Gastroesophageal sphincter (tissue), 4 donors: ENCODE measurements at places on chromosomes 4 and X.

DNA sequence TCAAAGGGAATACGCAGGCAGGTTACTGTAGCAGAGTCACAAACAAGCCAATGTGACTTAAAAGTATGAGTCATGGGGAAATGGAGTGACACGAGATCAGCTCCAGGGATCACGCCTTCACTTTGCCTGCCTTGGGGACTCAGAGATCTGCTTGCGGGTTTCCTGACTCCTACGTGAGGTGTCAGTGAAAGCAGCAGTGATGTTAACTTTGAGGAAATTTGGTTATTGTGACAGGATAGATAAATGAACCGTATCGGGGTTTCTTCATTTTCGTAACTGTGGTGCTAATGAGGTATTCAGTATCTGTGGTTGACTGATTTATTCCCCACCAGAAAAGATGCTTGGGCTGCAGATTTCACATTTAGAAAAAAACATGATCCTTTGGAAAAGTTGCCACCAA is 383.3 kb upstream of the ZFP42 start:
- ATAC-seq: no peak
- no peaks in the 10 kb centered on the region for H3K4me1 ChIP-seq
- no peak overlapping the region for H3K4me3 ChIP-seq
- H3K27ac ChIP-seq: no peak overlapping the region
- H3K36me3 ChIP-seq: no peaks in the 10 kb centered on the region

DNA sequence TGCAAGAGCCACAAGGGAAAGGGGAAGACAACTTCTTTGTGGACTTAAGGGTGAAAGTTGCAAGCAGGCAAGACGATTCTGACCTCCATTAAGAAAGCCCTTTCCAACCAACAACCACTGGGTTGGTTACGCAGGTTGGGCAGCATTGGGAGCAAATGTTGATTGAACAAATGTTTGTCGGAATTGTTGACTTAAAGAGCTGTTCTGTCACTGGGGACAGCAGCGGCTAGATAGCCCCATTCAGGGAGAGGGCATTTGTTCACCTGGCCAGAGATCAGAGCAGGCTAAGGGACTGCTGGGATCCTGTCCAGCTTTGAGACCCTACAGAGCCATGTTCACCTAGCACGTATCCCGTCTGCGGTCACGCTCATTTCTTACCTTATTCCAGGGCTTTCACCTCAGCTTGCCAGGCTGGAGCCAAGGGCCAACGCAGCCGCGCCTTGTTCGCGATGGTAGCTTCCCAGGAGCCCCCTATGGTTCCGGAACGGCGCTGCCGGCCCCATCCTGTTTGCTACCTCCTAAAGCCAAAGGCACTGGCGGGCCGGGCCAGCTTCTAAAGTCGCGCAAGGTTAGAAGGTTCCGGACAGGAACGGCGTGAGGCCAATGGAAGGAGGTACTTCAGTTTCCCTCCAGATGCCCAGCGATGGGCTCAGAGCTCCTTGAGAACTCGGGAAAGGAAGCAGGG is 24.6 kb downstream of the F9 start:
- no peaks in the 10 kb centered on the region for H3K36me3 ChIP-seq
- no peak overlapping the region for H3K27ac ChIP-seq
- no peaks in the 10 kb centered on the region for H3K27me3 ChIP-seq
- H3K4me3 ChIP-seq: no peak overlapping the region

- no peak for ATAC-seq
- no peak overlapping the region for H3K4me3 ChIP-seq
- H3K27ac ChIP-seq: no peak overlapping the region
- no peaks in the 10 kb centered on the region for H3K27me3 ChIP-seq
- H3K4me1 ChIP-seq: peaks cover 3% of the 10 kb centered on the region
Measured at GRCh38 chrX:23898412-23898959, 9.3 kb downstream of the APOO start.

DNA sequence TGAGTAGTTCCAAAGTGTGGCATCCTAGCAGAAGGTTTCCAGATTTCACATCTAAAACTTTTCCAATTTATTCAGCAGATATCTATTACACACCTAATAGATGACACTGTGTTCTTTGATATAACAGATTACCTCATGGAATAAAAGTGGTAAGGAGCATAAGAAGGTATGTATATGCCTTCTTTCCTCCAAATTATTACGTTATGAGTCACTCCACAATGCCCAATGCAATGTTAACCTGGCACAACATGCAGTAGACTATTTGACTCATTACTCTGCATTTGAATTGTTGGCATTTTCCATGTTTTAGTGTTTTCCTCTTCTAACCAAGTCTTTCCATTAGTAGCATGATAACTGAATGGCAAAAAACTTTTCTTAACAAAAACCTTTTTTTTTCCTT is 383.6 kb downstream of the ADGRL3 start:
- H3K27me3 ChIP-seq: no peaks in the 10 kb centered on the region
- no peak for ATAC-seq
- no peaks in the 10 kb centered on the region for H3K36me3 ChIP-seq
- no peak overlapping the region for H3K27ac ChIP-seq
- no peak overlapping the region for H3K4me3 ChIP-seq

DNA sequence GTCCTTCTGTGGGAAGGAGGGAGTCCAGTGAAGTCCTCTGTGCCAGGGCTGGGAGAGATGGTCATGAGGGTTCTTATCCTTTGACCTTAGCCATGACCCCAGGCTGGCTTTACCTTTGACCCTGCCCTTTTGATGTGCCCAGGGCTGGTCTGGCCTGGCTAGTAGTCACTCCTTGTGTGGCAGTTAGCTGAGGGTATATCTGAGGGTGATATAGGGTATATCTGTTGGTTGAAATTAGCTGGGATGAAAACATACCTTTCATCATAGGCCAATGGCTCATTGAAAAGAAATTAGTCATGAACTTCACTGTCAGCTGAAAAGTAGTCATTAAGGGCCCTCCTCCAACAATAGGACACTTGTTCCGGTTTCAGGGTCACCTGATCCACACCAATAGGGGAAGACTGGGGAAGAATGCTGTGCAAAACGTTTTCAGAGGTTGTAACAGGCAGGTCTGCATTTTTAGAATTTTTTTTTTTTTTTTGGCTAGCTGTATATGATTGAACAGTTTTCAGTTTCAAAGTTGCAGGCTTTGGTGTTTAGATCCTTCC is 74.6 kb upstream of the STOX2 start:
- no peaks in the 10 kb centered on the region for H3K36me3 ChIP-seq
- no peaks in the 10 kb centered on the region for H3K27me3 ChIP-seq
- H3K4me1 ChIP-seq: no peaks in the 10 kb centered on the region

GRCh38 chrX:133645256-133645655 is 230.0 kb upstream of the GPC4 start:
- H3K27me3 ChIP-seq: no peaks in the 10 kb centered on the region
- no peak overlapping the region for H3K27ac ChIP-seq
- no peak overlapping the region for H3K4me3 ChIP-seq

DNA sequence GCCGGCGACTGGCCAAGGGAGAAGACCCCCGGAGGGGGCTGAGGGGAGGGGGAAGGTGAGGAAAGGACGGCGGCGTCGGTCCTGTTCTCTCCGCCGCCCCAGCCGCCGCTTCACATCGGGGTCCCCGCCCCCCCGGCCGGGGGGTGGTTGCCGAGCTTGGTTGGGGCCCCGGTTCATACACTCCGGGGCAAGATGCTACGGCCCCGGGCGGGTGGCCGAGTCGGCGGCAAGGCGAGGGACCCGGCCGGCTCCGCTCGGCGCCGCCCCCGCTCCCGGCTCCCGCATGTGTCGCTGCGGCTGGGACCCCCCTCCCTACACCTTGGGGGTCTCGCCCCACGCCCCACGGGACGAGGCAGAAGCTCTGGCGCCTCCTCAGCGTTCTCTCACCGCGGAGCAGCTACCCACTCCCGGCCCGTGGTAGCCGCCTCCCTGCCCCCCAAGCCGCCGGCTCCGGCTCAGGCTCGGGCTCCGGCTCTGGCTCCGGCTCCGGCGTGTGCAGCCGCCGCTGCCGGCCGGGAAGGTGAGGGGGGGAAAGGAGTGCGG is 461 bp downstream of the FBXW7 start:
- H3K36me3 ChIP-seq: peaks cover 10% of the 10 kb centered on the region
- no peaks in the 10 kb centered on the region for H3K27me3 ChIP-seq

DNA sequence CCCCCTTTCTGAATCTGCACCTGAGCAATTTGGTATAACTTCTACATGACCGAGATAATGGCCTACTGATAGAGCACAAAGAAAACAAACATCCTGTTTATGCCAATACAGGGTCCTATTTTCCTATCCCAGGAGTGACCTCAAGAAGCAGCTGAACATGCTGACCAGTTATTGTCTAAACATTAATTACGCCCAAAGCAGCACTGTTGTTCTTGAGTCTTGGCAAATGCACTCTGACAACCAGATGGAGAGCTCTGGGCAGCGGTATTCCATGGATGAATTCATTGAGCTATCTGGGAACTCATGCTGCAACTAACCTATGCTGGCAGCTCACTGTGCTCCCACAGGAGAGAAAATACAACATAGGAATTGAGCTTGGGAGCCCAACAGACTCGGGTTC is 52.6 kb downstream of the PCYT1B start:
- no peaks in the 10 kb centered on the region for H3K36me3 ChIP-seq
- no peaks in the 10 kb centered on the region for H3K4me1 ChIP-seq
- no peak overlapping the region for H3K27ac ChIP-seq

DNA sequence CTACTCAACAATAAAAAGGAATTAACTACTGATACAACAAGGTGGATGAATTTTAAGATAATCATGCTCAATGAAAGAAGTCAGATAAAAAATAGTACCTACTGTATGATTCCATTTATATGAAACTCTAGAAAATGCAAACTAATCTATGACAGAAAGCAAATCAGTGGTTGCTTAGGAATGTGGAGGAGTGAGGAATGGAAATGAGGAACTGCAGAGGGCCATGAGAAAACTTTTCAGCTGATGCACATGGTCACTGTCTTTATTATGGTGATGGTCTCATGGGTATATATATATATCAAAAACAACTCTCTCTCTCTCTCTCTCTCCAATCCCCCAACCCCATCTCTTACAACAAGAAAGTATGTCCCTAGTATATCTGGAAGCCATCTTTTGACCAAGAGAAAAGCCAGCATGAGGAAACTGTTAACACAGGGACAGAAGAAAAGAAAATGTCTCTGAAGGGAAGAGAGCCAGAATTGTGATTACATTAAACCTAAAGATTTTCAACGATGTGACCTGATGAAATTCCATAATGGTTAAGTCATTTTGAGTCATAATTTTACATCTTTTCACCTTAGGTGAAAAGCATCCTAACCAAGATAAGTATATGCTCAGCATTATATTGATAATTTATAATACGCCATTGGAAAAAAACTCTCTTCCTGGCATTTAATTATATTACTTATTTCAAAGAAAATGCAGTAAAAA is 8.5 kb upstream of the NFKB1 start:
- H3K4me3 ChIP-seq: no peak overlapping the region
- H3K4me1 ChIP-seq: no peaks in the 10 kb centered on the region
- no peak for ATAC-seq
- no peaks in the 10 kb centered on the region for H3K36me3 ChIP-seq

DNA sequence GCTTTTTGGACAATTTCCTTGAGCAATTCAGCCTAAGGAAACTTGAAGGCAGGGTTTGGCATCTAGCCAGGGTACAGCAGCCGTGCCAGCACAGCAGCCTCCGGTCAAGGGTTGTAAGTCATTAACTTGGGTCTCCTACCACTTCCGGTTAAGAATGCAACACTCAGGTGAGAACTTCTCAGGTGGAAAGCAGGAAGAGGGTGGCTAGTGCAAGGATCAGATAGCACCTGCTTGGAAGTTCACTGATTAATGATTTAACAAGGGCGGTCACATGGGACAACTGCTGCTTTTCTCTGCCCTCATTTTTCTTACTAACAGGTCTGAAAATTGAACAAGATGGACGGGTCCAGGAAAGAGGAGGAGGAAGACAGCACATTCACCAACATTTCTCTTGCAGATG is 30.1 kb upstream of the SCOC start:
- no peak for ATAC-seq
- no peak overlapping the region for H3K4me3 ChIP-seq
- no peaks in the 10 kb centered on the region for H3K36me3 ChIP-seq
- no peaks in the 10 kb centered on the region for H3K27me3 ChIP-seq
- H3K4me1 ChIP-seq: no peaks in the 10 kb centered on the region

- H3K36me3 ChIP-seq: no peaks in the 10 kb centered on the region
- peaks cover 16% of the 10 kb centered on the region for H3K4me1 ChIP-seq
- H3K27me3 ChIP-seq: no peaks in the 10 kb centered on the region
- no peak for ATAC-seq
- H3K4me3 ChIP-seq: no peak overlapping the region
Measured at GRCh38 chrX:108126661-108127060, 35.1 kb downstream of the ATG4A start.

- no peaks in the 10 kb centered on the region for H3K36me3 ChIP-seq
- no peak overlapping the region for H3K4me3 ChIP-seq
- ATAC-seq: no peak
- H3K4me1 ChIP-seq: no peaks in the 10 kb centered on the region
Measured at GRCh38 chr4:88531549-88531948, 8.0 kb upstream of the PYURF start.

GRCh38 chr4:8391071-8391470 is 49.5 kb downstream of the ACOX3 start:
- H3K4me3 ChIP-seq: no peak overlapping the region
- no peaks in the 10 kb centered on the region for H3K27me3 ChIP-seq
- no peak for ATAC-seq

- peaks cover 22% of the 10 kb centered on the region for H3K27me3 ChIP-seq
- no peaks in the 10 kb centered on the region for H3K4me1 ChIP-seq
- no peaks in the 10 kb centered on the region for H3K36me3 ChIP-seq
- H3K4me3 ChIP-seq: no peak overlapping the region
Measured at GRCh38 chrX:2549876-2550275, 49.1 kb upstream of the DHRSX start.

DNA sequence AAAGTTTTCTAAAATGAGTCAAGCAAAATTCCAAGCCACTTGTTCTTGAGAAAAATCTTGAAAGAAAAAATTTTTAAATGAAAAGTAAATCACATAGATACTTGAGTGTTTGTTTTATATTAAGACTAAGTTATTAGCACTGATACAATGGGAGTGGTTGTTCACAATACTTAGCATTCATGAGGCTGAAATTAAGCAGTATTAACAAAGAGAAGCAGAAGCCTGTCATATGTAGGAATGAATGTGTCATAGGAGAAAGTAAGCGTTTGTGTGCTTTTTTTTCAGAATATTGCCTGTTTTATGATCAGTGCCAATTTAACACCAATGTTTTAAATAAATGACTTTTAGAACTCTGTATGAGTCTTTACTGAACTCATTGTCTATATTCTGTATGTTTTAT is 37.6 kb downstream of the PLS3 start:
- no peaks in the 10 kb centered on the region for H3K27me3 ChIP-seq
- H3K4me1 ChIP-seq: no peaks in the 10 kb centered on the region
- no peaks in the 10 kb centered on the region for H3K36me3 ChIP-seq
- no peak overlapping the region for H3K4me3 ChIP-seq
- ATAC-seq: no peak
